ENCODE measurements at places on chromosomes 2 and 18. TPM values are rescaled to one million over a fixed set of nuclear protein-coding genes. Genes with fewer than 3 reads are reported as not detected.

Gene SNRNP200
- 65.9 TPM for total RNA-seq

Gene SLC4A3
- 4.2 TPM for total RNA-seq

Gene MAP3K2
- 40.8 TPM for total RNA-seq

Gene NEUROD1
- not detected for total RNA-seq

Gene OBSL1
- 26.6 TPM for total RNA-seq

Gene ACADL
- total RNA-seq: not detected

Gene ADCY3
- 49.0 TPM for total RNA-seq

Gene GALNT3
- total RNA-seq: 1.2 TPM

Gene VAMP8
- 6.7 TPM for total RNA-seq

Gene GATA6
- total RNA-seq: 35.0 TPM

Gene SERPINB2
- total RNA-seq: 0.38 TPM

Gene CRYGD
- not detected for total RNA-seq

Gene G6PC2
- total RNA-seq: not detected

Gene CTAGE1
- 0.28 TPM for total RNA-seq

Gene CNTNAP5
- total RNA-seq: under 0.01 TPM

Gene UCN
- total RNA-seq: 1.1 TPM

Gene TCF7L1
- total RNA-seq: 2.3 TPM

Gene TMEM169
- total RNA-seq: 0.28 TPM

Gene MC5R
- under 0.01 TPM for total RNA-seq

Gene FIGN
- 1.7 TPM for total RNA-seq

Gene UGT1A4
- not detected for total RNA-seq
